Activated T-helper 1 cell treated with Interleukin-2 at 50 U/mL for 16 hours (primary cell): ENCODE measurements at places on chromosomes 12 and 14.

GRCh38 chr14:29144621-29145020, 378.0 kb downstream of the FOXG1 start:
- no peak for DNase-seq

- no peak for DNase-seq
These were observed 11.9 kb downstream of the RHOF start for GRCh38 chr12:121781484-121781997.

DNA sequence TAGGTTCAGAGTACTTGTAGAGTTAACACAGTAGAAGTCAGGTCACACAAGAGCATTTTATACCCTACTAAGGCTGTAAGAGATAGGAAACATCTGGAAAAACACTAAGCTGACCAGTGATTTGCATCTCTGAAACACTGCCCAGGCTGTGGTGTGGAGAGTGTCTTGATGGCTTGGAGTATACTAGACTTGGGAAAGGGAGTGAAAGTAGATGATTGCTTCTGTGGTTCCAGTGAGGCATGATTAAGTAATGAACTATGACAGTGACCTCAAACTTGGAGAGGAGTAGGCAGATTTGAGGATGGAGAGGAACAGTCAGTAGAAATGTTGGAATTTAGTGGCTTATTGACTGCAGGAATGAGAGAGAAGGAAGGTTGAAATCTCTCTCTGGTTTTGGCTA, 201.2 kb downstream of the FLRT2 start:
- no peak for DNase-seq

DNA sequence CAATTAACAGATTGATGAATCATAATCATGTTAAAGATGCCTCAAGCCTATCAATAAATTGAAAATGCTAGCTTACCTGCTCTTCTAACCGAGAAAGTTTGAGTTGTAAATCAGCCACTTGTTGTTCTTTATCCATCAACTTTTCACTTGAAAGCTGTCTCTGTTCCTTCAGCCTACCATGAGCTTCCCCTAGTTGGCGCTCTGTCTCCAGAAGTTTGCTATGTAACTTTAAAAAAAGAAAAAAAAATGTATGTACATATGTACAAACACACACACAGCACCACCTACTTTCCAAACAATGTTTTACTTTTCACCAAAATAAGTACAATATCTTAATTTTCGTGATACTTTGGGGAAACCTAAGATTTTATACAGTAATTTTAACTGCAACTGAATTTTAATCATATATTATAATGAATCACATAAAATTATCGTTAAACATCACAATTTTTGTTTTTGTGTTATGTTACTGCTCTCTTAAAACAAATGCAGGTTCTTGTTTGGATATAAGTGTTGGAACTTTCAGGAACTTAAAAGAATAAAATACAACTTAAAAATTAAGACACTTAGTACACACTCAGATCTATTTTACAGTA, 101.2 kb downstream of the EEA1 start:
- no peak for DNase-seq

GRCh38 chr14:61690982-61691381, 4.3 kb upstream of the HIF1A start:
- DNase-seq, result no peak

- DNase-seq, result no peak
These were observed 6.5 kb downstream of the C12orf43 start for GRCh38 chr12:121009741-121010140.

DNA sequence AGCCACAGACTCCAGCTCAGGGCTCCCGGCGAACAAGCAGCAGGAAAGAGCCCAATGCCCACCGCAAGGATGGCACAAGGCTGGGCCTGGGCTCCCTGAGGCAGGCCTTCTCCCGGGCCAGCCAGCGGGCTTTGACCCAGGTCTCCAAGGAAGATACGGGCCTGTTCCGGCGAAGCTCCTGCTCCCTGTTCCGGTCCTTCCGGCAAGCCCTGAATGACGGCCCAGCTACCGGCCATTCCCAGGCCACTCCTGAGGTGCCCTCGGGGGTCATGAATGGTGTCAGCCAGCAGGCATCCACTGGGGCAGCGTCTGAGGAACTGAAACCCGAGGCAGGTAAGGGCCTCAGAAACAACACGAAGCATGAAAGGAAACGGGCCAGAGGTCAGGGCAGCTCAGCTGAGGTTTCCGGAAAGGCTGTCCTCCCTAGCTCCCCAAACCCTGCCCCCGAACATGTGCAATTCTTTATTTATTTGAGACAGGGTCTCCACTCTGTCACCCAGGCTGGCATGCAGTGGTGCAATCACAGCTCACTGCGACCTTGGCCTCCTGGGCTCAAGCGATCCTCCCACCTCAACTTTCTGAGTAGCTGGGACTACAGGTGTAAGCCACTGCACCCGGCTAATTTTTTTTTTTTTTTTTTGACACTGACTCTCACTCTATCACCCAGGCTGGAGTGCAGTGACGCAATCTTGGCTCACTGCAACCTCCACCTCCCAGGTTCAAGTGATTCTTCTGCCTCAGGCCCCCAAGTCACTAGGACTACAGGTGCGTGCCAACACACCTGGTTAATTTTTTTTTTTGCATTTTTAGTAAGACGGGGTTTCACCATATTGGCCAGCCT, 6.0 kb downstream of the EXOC3L4 start:
- no peak for DNase-seq

DNA sequence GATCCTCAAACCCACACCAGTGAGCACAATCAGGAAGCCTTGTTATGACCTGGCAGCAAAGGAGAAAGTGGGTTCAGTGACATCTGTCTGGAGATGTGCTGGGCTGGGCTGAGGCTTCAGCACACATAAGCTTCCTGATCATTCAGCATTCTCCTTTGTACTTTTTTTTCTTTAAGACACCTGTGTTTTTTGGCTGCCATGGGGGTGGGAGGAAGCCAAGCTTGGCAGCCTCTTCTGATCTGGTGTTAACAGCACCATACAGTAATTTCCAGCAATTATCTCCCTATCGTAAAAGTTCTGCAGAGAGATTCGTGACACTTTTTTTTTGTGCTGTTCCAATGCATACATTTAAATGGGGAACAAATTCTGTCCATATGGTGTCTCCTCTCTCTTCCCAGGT, 38.9 kb upstream of the RASSF3 start:
- DNase-seq, result no peak

GRCh38 chr14:57999471-57999870, 133.6 kb upstream of the SLC35F4 start:
- DNase-seq, result no peak

- DNase-seq, result no peak
These were observed 32.4 kb downstream of the EPS8 start for GRCh38 chr12:15756822-15757221.

GRCh38 chr12:121762269-121762668, 31.2 kb downstream of the RHOF start:
- no peak for DNase-seq

- DNase-seq, result no peak
These were observed 41.7 kb downstream of the RPH3A start for GRCh38 chr12:112833267-112833666.

DNA sequence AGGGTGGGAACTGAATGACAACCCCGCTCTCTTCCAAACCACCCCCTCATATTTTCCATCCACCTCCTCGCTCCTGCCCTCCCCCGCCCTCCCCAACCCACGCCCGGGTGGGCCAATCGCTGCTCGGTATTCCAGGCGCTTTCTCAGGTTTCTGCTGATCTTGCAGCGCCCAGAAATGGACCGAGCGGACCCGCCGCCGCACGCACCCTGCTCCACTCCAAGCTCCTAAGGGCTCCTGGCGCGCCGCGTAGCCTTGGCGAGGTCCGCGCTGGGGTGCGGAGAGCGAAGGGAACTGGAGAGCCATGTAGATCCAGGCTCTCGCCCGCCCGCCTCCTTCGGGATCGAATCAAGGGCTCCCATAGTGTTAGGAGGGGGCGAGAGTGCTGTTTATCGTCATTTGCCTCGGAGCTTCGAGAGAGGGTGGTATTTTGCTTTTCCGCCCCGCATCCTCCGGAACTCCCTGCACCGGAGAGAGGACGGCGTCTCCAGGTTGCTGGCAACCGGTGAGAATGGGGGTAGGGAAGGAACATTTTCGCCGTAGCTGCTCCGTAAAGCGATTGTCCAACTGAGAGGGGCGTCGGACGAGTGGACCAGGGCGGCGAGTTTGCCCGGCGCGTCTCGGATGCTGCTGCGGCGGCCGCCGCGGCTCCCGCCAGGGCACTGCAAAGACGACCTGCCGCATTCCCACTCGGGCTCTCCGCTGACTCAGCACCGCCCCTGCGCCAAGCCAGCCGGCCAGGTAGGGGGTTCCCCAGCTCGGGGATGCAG, at the start of gene KCNA1:
KCNA1 (plus strand) TSS at position 172 of the 768 bp plus-strand sequence. CDS start 1,474 bp downstream, outside the sequence.
- DNase-seq, result no peak

DNA sequence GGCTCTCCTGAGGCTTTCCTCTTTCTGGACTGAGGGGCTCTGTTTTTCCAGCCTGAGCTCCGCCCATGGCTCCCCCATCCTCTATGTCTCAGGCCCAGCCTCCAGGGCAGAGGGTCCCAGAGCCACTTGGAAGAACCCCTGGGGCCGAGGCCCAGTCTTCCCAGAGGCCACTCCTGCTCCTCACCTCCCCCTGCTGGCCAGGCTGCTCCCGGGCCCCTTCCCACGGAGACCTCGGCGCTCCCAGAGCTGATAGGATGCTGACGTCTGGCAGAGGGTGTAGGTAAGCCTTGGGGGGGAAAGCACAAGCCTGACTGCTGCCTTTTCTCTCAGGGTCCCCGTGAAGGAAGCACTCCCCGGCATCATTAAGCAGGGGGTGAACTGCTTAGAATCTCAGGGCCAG, 51.4 kb downstream of the ERH start:
- no peak for DNase-seq

DNA sequence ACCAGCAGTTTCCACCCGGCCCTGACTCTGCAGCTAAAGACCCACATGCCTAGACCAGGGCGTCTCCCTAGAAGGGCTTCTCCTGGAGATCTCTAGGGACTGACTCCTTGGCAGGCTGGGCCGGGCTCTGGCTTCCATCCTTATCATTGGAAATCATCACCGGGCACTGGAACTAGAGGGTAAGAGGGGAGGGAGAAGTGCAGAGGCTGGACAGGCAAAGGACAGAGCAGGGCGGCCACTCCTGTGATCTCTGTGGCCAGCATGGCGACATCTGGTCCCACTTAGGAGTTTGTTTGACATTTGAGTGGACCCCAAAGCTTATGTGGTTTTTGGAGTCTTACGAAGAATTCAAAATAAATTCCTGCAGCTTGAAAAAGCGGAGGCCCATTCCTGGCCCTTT, 7.1 kb downstream of the LTBP2 start:
- no peak for DNase-seq

GRCh38 chr14:71076462-71077092, 169.3 kb downstream of the PCNX1 start:
- no peak for DNase-seq

- no peak for DNase-seq
These were observed 65.6 kb upstream of the FUT8 start for GRCh38 chr14:65346895-65347294.
